SJCRH30 (cell line): ENCODE measurements at places on chromosomes 7 and 10. TPM values are rescaled to one million over a fixed set of nuclear protein-coding genes. Genes with fewer than 3 reads are reported as not detected.

DNA sequence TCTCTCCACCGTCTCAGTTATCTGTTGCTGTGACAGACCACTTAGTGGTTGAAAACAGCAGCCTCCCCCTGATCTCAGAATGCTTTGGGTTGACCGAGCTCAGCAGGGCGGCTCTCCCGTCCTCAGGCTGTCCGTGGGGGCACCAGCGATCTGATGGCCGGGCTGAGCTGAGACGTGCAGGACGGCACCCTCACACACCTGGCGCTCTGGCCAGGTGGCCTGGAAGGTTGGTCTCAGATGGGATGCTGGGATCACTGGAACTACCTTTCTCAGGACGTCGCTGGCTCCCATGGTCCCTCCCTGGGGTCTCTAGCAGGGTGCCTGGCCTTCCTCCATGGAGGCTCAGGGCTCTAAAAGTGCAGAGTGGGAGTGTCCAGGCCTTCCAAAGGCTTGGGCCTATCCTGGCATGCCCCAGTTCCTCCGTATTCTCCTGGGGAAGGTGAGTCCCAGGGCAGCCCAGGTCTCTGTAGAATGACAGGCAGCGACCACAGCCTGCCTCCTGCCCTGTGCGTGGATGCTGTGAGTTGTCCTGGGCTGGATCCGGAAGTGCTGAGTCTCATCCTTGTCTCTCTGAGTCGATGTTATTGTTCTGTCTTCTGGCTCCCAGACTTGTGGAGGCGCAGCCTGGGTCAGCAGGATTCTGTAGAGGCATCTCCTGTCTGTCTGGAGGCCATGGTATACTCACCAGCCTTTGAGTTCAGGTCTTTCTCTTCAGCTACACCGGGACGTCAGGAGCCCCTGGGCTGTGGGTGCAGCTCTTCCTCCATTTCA lies 12.2 kb upstream of the PWWP2B start:
- DNase-seq = no peak
- no peaks in the 10 kb centered on the region for H3K4me1 ChIP-seq
- H3K27ac ChIP-seq = no peak overlapping the region
- H3K27me3 ChIP-seq = no peaks in the 10 kb centered on the region
- no peaks in the 10 kb centered on the region for H3K36me3 ChIP-seq

- H3K4me3 ChIP-seq = no peak overlapping the region
- no peak for DNase-seq
- no peaks in the 10 kb centered on the region for H3K27me3 ChIP-seq
Observed at GRCh38 chr10:43952760-43953159, 304.1 kb upstream of the ZNF32 start.

DNA sequence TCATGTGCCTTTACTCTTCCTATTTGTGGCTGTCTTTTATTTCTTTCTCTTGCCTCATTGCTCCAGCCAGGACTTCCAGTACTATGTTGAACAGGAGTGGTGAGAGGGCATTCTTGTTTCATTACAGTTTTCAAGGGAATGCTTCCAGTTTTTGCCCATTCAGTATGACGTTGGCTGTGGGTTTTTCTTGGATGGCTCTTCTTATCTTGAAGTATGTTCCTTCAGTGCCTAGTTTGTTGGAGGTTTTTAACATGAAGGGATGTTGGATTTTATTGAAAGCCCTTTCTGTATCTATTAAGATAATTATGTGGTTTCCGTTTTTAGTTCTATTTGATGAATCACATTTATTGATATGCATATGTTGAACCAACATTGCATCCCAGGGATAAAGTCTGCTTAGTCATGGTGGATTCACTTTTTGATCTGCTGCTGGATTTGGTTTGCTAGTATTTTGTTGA lies 96.8 kb downstream of the GLCCI1 start:
- no peak for DNase-seq
- no peaks in the 10 kb centered on the region for H3K36me3 ChIP-seq
- H3K27me3 ChIP-seq = no peaks in the 10 kb centered on the region
- no peak overlapping the region for H3K27ac ChIP-seq

DNA sequence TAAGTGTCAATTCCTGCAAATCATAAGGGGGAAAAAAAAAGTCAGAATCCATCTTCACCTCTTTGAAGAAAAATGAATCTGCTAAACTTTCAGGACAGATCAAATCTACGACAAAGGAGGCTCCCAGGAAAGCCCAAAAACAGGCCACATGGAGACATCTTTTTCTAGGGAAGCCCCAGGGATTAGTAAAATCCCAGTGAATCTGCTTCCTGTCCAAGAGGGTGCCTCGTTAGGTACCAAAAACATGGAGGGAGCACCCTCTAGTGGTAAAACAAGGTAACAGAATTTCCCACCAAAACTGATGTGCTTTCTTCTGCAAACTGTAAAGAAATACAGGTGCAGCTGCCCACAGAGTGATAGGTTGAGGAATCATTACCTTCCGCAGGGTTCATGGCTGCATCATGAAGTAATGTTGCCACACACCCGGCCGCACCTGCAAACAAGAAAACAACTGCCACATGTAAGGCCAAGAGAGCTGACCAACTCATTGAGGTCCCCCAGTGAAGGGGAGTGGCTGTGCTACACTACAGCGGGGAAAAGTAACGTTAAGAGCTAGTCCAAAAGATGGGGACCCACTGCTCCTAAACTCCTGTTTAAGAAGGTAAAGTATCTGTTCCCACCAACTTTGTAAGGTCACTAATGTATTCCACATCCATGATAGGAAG lies 7.9 kb downstream of the SLC25A28 start:
- H3K36me3 ChIP-seq = peaks cover 20% of the 10 kb centered on the region
- no peaks in the 10 kb centered on the region for H3K4me1 ChIP-seq
- DNase-seq = peak; percentile 83
- no peak overlapping the region for H3K27ac ChIP-seq

C10orf90 gene
- 0.12 TPM in 1 of 2 replicates, not detected in the other for total RNA-seq

- H3K36me3 ChIP-seq = no peaks in the 10 kb centered on the region
- no peak overlapping the region for H3K4me3 ChIP-seq
- no peak for DNase-seq
- no peak overlapping the region for H3K27ac ChIP-seq
- H3K27me3 ChIP-seq = no peaks in the 10 kb centered on the region
Observed at GRCh38 chr10:72472306-72472705, 117.6 kb upstream of the DNAJB12 start.

GRCh38 chr10:72320676-72321247 lies 34.0 kb downstream of the DNAJB12 start:
- no peaks in the 10 kb centered on the region for H3K36me3 ChIP-seq
- DNase-seq = peak; percentile 95
- no peaks in the 10 kb centered on the region for H3K27me3 ChIP-seq
- peaks cover 27% of the 10 kb centered on the region for H3K4me1 ChIP-seq
- H3K4me3 ChIP-seq = no peak overlapping the region

DNA sequence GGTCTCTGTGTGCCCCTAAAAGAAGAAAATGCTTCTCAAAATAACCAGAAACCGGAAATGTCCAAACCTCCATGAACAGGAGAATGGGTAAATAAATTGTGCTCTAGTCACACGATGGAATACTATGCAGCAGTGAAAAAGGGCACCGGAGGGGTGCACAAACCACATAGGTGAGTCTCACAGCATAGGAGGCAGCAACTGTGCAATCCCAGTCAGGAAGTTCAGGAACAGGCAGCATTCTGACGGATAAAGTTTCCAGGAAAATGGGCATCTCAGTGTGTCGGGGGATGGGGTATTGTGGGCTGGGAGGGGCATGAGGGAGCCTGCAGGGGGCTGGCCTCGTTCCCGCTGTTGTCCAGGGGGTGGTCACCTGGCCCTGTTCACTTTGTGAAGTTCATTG lies 63.1 kb downstream of the MICALL2 start:
- DNase-seq = no peak
- H3K36me3 ChIP-seq = no peaks in the 10 kb centered on the region
- no peak overlapping the region for H3K4me3 ChIP-seq
- no peak overlapping the region for H3K27ac ChIP-seq
- H3K27me3 ChIP-seq = no peaks in the 10 kb centered on the region

DNA sequence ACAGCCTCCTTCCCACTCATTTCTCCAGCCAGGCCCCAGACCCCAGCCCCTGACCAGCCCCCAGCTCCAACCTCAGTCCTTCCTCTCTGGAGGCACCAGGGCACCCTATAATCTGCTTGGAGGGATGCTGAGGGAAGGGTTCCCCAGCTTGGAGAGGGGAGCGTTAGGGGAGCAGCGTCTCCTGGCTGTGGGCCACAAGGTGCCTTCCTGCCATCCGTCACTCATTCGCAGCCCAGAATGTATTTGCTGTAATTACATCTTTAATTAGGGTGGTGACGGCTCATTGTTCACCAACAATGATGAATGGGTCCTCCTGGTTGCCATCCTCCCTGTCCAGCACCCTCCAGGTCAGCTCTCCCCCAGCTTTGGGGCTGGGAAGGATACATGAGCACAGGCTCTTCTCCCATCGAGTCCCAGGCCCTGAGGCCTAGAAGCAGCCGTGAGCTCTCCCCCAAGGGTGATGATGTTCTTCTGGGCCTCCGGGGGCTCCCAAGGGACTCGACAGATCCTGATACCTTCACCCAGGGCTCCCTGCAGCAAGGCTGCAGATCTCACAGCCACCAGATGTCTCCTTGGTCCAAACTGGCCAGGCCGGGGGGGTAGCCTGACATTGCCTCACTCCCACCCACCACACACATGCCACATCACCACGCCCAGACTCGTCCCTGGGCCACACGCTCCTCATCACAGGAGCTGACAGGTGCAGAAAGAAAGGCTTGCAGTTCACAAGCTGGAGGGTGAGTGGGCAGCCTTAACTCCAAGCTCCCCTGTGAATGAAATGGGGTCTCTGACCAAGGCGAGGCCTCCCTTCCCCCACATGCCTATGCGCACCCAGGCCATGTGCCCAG lies 26.8 kb downstream of the POLL start:
- DNase-seq = no peak
- no peaks in the 10 kb centered on the region for H3K27me3 ChIP-seq
- H3K36me3 ChIP-seq = no peaks in the 10 kb centered on the region
- peaks cover 8% of the 10 kb centered on the region for H3K4me1 ChIP-seq
- no peak overlapping the region for H3K4me3 ChIP-seq
- no peak overlapping the region for H3K27ac ChIP-seq

DNA sequence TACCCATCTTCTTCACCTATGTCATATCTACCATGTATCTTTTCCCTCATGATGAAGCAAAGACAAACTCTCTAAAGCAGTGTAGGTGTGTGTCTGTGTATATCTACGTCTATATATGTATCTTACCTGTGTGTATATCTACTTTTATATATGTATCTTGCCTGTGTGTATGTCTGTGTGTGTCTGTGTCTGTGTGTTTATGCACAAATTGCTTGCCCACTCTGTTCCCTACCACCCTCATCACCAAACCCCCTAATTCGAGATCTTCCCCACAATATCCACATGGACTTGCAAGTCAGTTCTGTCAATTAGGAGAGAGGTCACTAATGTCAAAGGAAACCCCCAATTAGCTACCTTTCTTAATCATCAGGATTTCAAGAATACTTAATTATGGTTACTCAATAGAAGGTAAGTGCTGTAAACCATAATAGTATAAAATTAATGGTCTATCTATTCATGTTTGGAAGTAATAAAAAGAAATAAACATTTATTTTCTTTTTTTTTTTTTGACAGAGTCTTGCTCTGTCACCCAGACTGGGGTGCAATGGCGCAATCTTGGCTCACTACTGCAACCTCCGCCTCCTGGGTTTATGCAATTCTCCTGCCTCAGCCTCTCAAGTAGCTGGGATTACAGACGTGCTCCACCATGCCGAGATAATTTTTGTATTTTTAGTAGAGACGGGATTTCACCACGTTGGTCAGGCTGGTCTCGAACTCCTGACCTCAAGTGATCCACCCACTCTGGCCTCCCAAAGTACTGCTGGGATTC lies 43.6 kb downstream of the ANKRD61 start:
- H3K4me3 ChIP-seq = no peak overlapping the region
- H3K36me3 ChIP-seq = no peaks in the 10 kb centered on the region
- no peaks in the 10 kb centered on the region for H3K27me3 ChIP-seq
- DNase-seq = no peak

TUBB8 gene
- total RNA-seq = not detected in 2 replicates

DNA sequence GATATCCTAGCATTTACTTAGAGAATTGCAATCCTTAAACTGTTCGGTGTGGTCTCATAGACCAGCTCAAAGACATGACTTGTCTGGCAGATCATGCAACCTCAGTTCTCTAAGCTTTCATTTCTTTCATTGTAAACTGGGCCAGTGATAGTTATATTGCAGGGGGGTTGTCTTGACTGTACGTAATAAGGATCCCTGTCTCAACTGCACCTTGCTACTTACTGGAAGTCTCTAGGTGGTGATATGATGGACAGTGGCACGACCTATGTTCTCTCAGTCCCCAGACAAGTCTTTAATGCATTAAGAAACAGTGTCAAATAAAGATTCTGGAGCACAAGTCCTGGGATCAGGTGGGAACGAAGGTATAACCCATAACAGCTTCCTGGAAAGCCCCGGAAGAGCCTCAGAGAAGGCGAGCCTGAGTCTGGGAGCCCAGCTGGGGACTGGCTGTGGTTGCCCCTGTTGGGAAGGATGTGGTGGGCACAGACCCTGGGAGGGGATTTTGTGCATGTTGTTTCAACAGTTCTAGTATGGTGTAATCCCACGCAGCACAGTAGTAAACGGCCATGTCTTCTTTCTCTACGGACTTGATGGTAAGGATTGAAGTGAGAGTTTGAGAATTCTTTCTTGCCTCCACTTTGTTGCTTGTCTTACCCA lies 26.0 kb upstream of the TARP start:
- DNase-seq = no peak
- no peaks in the 10 kb centered on the region; the same call in none of the 2 replicates for H3K27me3 ChIP-seq
- no peak overlapping the region for H3K27ac ChIP-seq
- no peak overlapping the region for H3K4me3 ChIP-seq

GHRHR gene
- not detected in 2 replicates for total RNA-seq

GRCh38 chr7:134605978-134606923 lies 40.4 kb upstream of the BPGM start:
- H3K36me3 ChIP-seq = no peaks in the 10 kb centered on the region
- no peak overlapping the region for H3K4me3 ChIP-seq
- no peaks in the 10 kb centered on the region; the same call in 1 of the 2 replicates for H3K4me1 ChIP-seq

DNA sequence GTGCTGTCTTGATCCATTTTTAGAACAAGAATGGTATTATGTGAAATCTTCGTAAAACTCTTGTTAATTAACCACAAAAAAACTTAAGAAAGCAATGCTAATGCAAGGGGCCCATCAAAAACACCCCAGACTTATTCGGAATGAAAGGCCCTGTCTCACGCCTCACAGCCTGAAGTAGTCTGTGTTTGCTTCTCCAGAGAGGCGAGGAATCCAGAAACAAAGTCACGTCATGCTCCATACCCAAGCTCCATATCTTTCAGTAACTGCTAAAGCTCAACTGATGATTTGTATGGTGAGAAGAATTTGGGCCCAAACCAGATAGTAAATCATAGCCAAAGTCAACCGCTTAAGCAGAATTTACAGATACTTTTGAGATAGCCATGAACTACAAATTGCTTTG lies 155.4 kb downstream of the ATE1 start:
- no peak overlapping the region for H3K27ac ChIP-seq
- H3K27me3 ChIP-seq = no peaks in the 10 kb centered on the region

DNA sequence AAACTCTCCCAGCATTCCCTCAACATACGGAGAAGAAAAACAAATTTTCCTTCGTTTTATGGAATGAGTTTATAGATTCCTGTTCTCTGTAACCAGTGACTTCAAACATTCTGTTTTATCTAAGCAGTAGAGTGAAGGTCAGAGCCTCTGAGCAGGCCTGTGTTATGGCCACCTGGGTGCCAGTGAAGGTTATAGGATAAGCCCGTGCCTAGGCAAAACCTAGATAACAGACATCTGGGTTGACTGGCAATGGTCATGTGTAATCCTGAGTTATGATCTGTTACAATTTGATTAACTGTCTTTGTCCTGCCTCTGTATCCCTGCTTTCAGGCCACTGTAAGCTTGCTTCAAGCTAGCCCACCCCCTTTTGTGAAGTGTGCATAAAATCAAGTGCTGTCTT lies 8.3 kb downstream of the LSM5 start:
- H3K27me3 ChIP-seq = no peaks in the 10 kb centered on the region
- H3K36me3 ChIP-seq = peaks cover 8% of the 10 kb centered on the region
- no peak overlapping the region for H3K4me3 ChIP-seq
- H3K4me1 ChIP-seq = no peaks in the 10 kb centered on the region
- no peak overlapping the region for H3K27ac ChIP-seq
- no peak for DNase-seq

CHCHD3 gene
- total RNA-seq = 192 and 193 TPM in 2 replicates
